Activated CD4-positive, alpha-beta T cell treated with anti-CD3 and anti-CD28 coated beads, Interleukin-2, amount 50 U/mL, for 4 hours (primary cell): ENCODE measurements at places on chromosomes 7 and 10.

- DNase-seq, result no peak
Observed at GRCh38 chr7:145797507-145797906, 319.1 kb upstream of the CNTNAP2 start.

GRCh38 chr10:95567903-95568630 lies 6.9 kb upstream of the SORBS1 start:
- no peak for DNase-seq

DNA sequence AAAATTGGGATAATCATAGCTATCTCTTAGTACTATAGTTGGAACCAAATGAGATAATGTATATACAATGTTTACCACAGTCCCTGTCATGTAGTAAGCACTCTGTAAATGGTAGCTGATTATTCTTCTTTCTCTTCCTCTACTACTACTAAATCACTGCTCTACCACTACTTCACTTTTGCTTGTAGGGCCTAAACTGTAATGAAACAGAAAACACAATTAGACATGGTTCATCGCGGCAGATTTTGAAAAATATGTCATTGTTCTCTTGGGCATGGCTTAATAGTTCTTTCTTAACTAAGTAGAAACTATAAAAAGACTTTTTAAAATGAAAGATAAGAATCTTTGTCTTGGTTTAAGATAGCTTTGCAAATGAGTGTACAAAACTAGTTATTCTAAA lies 34.9 kb downstream of the R3HCC1L start:
- DNase-seq, result no peak

- no peak for DNase-seq
Observed at GRCh38 chr7:3156508-3156907, 112.8 kb upstream of the CARD11 start.

GRCh38 chr10:21180604-21181003 lies 283.5 kb upstream of the NEBL start:
- no peak for DNase-seq

- no peak for DNase-seq
Observed at GRCh38 chr7:24912424-24912823, 67.6 kb downstream of the OSBPL3 start.

DNA sequence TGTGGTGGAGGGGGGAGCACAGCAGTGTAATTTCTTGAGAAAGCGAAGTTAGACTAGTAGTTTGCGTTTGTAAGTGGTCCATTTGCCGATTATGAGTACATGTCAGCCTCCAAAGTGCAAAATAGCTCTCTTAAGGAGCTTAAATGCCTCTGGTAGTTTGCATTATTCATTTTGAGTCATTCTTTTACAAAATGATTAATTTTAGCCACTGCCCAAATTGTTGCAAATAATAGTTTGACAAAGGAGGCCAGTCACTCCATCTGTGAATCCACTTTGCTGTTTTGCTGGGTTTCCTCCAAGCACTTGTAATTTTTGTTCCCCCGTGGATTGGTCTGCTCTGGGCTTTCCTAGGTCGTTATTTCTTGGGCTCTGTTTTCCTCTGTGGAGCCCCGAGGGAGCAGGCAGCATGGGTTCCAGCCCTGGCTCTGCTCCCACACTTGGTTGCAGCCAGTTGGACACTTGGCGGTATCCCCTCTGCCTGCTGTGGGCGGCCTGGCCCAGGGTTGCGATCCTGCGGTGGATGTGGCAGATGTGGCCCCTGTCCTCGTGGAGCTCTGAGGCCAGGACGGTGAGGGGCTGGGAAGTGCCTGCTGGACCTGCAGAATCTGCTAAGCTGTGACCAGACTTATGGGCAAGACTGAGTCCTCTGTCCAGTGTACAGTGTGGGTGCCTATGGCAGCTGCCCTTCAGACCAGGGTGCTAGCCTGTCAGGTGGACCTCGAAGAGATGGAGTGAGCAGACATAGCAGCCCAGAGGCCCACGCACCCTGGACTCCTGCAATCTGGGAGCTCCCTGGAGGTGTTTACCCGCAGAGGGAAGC lies 129.1 kb upstream of the BTBD16 start:
- no peak for DNase-seq

GRCh38 chr10:110399965-110400933 lies 95.5 kb upstream of the SMNDC1 start:
- no peak for DNase-seq

GRCh38 chr7:132652507-132652906 lies 76.2 kb upstream of the PLXNA4 start:
- no peak for DNase-seq
